ENCODE measurements at places on chromosomes 6 and 20.

DNA sequence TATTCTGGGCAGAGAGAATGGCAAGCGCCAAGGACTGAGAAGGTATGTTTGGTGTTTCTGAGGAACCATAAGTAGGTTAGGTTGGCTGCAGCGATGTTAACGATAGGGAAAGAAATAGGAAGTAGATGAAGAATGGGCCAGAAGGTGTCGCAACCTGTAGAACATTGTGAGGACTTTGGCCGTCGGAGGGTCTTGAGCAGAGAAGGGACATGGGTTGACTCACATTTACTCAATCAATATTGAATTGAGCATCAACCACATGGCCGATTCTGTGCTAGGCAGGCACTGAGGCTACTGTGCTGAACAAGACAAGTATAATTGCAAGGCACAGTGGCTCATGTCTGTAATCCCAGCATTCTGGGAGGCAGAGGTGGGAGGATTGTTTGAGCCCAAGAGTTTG lies 26.8 kb upstream of the RPN2 start:
- DNase-seq = no peak

GRCh38 chr6:36827261-36828079 lies 11.8 kb downstream of the CPNE5 start:
- DNase-seq = no peak

DNA sequence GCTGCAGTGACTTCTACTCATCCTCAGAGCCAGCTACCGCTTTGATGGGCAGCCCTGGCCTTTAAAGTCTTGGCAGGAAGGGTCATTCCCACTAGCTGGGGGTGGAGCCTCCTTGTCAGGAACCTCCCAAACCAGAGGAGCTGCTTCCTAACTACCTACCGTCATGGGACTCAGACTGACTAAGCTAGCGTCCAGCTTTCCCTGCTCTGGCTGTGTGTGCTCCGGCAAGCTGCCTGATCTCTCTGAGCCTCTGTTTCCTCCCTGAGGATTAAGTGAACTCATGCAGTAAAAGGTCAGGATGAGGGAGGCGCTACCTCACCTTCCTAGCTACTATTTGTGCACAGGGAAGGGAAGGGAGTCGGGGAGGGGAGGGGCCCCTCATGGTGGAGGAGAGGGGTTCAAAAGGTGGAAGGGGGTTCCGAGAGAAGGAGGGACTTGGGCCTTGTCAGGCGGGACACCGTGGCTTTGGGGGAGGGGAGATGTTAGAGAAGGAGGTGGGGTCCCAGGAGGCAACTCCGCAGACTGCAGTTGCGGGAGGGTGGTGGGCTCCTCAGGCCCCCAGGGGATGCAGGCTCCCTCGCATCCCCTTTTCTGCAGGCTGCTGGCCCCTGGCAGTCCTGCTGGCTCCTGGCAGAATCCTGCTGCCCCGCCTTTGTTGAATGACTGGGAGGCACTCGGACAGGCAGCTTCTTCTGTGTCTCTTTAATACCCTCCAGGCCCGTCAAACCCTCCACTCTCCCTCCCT lies 9.8 kb downstream of the DUSP15 start:
- no peak for DNase-seq

- DNase-seq = no peak
Observed at GRCh38 chr20:23125625-23126191, 39.6 kb upstream of the CD93 start.

- DNase-seq = no peak
Observed at GRCh38 chr20:58352468-58352867, 36.6 kb upstream of the VAPB start.

GRCh38 chr6:153832543-153832942 lies 206.5 kb upstream of the OPRM1 start:
- no peak for DNase-seq

- no peak for DNase-seq
Observed at GRCh38 chr6:111110036-111110435, 22.7 kb downstream of the SLC16A10 start.

DNA sequence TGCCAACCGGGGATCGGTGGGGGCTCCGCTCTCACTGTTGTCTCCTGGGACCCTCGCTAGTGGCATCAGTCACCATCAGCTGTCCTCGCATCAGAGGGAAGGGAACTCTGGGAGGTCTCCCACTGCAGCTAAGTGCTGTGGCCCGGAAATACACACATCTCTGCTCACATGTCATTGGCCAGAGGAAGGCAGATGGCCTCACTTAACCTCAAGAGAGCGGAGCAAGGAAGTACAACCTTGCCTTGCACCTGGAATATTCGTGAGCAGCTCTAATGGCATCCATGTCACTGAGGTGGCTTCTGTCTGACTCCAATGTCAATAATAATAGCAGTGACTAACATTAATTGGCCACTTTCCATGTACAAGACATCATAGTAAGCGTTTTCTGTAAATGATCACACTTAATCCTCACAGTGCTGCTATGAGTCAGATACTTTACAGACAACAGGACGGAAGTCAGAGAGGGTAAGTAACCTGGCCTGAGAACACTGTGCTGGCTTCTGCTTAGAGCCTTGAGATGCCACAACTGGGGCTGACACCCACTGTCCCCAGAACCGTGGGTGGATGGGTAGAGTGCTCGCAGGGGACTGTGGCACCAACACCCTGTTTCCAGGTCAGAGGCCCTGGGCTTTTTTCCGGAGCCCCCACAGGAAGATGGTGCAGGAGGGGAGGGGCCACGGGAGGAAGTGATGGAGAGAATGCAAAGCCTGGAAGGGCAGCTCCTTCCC lies 6.0 kb downstream of the LHFPL5 start:
- no peak for DNase-seq

- DNase-seq = no peak
Observed at GRCh38 chr20:59633656-59634251, 29.4 kb downstream of the PHACTR3 start.

- no peak for DNase-seq
Observed at GRCh38 chr6:148745926-148746325, 904 bp upstream of the UST start.

GRCh38 chr6:52136934-52137467 lies 49.2 kb upstream of the IL17A start:
- no peak for DNase-seq

- DNase-seq = no peak
Observed at GRCh38 chr6:47934023-47934422, 152.2 kb downstream of the OPN5 start.

DNA sequence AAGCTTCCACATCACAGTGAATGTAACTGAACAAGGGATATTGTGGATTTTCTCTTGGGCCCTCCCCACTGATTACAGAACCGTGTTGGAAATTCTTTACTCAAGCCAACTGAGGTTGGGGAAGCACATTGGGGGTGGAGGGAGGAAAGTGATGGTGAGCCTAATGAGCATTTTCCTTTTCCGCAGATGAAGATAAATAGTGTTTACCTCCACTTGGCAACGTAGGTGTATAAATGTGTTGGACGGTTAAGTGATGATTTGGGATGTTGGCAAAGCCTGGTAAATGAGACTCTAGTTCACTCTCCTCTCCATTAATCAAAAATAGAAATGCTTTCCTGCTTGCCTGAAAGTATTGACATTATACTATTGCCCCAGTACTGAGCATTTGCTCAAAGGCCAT lies 27.1 kb upstream of the NRN1 start:
- no peak for DNase-seq

GRCh38 chr20:10474606-10475184 lies 39.6 kb downstream of the SLX4IP start:
- DNase-seq = no peak

- DNase-seq = no peak
Observed at GRCh38 chr6:47130086-47130485, 88.0 kb upstream of the ADGRF1 start.

- no peak for DNase-seq
Observed at GRCh38 chr20:17646961-17647301, 35.1 kb downstream of the RRBP1 start.

GRCh38 chr6:109269953-109270517 lies 112.2 kb downstream of the CD164 start:
- DNase-seq = no peak

DNA sequence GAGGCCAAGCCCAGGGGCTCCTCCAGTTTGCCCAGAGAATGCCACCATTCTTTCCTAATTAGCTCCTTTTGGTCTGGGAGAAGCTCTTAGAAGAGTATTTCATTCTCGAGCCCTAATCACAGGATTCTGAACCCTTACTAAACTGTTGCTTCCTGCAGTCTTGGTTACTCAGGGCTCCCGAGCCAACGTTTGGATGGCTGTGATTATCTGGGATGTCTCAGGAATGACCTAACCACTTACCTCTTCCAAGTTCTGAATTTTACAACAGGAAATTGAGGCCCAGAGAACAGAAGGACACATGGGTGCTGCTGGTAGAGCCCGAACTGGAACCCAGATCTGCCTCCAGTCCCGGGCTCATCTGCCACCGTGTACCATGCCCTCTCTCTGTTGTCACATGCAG lies 22.2 kb upstream of the PNPLA1 start:
- DNase-seq = no peak

DNA sequence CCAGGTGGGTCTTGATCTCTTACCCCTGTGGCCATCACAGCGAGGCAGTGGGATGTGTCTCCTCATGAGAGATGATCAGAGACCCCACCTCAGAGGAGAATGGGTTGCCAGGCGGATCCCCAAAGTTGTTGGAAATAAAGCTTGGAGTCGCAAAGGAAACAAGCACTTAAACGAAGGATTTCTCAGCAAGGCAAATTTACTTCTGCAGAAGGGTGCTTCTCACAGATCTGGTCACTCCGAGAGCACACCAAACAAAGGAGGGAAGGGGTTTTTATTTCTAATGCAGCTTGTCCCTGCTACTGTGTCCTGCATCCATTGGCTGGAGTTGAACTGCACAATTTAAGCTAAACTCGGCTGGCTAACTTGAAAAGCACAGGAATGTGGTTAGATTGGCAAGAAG lies 466.6 kb upstream of the EYS start:
- DNase-seq = no peak

GRCh38 chr20:51326201-51326819 lies 216.2 kb downstream of the NFATC2 start:
- peak; percentile 36 for DNase-seq

DNA sequence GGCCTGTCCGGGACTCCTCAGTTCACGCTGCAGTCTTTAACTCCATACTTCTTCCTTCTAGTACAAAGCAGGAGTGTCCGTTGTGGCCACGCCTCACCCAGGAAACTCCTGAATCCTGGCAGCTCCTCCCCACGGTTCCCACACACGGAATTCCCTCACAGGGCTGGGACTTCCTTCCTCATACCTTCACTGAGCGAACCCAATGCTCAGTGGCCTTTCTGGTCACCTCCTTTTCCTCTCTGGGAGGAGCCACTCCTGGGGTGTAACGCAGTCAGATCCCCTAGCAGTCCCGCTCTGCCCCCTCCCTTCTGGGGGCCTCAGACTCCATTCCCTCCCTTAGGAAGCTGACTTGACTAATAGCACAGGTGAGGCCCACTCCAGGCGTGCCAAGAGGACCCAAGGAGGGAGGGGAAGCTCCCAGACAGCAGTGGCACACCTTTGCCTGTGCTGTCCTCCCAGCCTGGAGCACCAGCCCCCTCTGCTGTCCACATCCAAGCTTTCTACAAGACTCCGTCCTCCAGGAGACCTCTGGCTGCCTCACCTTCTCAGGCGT lies at the start of gene SLC52A3:
Gene SLC52A3, minus strand, starts transcription at position 75 of the 553 bp plus-strand sequence. CDS start 2,726 bp downstream, outside the sequence.
- no peak for DNase-seq

GRCh38 chr6:110547266-110547964 lies 71.0 kb upstream of the SLC22A16 start:
- DNase-seq = no peak

DNA sequence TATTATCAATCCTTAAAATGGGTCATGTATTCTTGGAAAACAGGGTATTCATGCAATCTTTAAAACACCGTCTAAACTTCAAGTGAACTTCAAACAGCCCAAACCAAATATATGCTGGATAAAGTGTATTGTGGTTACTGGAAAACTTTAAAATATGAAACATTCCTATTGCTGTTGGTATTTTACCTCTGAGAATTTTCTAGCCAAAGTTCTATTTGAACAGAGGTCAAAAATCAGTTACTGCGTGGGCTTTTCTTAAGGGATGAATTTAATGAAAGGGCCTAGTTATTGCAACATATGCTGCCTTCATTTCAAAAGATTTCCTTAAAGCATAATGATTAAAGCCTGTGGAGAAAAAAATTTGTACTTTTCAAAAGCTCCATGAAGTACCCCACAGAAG lies 436.0 kb downstream of the PLCB1 start:
- DNase-seq = no peak

GRCh38 chr6:116451916-116452315 lies 9.3 kb upstream of the CALHM6 start:
- DNase-seq = no peak
